ENCODE measurements at places on chromosomes 4 and X.

DNA sequence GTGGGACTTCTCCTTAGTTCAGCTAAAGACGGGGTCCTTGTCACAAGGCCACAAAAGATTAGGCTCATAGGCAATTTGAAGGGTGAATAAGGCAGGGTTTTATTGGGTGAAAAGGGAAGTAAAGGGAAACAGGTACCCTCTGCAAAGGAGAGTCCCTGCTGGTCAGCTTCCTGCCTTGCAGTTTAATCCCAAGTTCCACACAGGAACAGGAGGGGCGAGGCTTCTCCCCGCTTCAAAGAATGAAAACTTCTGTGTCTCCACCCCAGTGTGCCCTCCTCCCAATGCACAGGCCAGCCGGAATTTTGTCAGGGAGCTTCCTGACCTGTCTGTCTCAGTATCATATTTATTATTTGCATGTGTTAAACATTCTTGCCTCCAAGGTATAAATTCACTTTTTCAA, 37.1 kb downstream of the ITM2A start:
- no peak for DNase-seq

- no peak for DNase-seq
These were observed 19.1 kb downstream of the SASH3 start for GRCh38 chrX:129798888-129799287.

DNA sequence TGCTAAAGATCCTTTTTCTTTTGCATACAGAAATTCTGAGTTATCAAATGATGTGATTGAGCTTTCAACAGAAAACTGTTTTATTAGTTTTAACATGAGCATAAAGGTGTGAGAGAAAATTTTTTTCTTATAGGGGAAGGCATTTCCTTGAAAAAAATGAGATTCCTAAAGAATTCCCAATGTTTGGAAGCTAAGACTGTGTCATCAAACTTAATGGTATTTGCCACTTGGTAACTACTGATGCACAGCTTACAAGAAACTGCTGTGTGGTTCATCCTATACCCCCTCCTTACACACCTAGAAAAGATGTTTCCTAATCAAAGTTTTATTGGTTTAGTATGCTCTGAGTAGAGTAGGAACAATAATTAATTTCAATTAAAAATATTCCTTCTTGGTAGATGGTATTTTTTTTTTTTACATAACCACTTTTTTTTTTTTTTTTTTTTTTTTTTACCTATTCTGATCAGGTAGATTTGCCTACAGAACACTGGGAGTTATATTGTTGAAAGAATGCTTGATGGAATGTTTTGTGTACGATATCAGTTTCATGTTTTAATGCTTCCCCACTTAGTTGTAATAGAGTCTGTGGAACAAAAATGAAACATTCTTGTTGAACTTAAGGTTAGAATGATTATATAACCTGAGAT, 6.0 kb downstream of the PTPN13 start:
- no peak for DNase-seq

GRCh38 chr4:80049813-80050534, 23.1 kb downstream of the ANTXR2 start:
- no peak for DNase-seq

DNA sequence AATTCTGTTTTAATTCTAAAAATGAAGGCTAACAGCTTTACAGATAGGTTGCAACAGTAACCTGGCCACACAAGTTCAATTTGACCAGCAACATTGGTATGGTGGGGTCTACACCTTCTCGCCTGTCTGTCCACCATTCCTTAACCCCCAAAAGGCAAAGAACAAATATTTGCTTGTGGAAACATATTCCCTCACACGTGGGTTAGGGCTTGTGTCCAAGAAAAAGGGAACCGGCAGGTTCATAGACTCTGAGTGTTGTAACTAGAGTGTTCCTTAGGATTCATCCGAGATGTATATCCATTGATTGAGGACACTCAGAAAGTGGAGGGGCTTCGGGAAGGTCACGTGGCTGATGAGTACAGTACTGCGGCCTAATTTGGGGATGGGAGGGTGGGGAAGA, 54.1 kb downstream of the C4orf51 start:
- no peak for DNase-seq

DNA sequence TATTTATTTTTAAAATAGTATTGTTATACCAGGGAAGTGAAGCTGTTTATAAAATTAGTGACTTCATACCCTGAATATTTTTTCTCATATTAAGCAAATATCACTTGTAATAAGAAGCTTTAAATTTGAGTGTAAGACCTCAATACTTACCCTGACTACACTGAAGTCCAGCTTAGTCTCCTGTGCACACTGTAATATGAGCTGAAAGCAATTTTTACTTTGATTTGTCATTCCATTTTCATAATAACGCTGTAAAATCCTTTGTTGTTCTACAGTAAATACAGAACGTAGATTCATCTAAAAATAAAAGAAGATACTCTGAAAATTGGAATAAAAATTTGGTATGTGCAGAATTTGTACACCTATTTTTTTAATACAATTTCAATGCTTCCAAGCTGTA, 27.2 kb downstream of the HDX start:
- no peak for DNase-seq

- no peak for DNase-seq
These were observed 543.1 kb upstream of the ADGRL3 start for GRCh38 chr4:60657041-60657440.

GRCh38 chrX:121886557-121886956, 839.1 kb downstream of the GLUD2 start:
- no peak for DNase-seq

DNA sequence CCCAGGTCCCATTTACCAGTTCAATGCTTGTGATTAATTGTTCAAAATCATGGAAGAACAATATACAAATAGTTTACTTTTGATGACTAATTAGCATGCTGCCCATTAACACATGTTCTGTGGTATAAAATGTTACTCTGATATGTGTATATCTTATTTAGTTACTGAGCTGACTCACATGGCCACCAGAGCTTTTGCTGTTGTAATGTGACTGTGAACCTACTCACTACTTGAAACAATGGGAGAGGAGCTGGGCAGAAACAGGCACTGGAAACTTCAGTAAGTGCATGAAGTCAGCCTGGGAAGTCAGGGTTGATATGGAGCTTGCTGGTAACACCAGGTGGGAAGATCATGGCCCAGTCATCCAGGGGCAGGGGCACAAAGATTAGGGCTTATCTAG, 72.7 kb upstream of the MAD2L1 start:
- DNase-seq, result no peak

DNA sequence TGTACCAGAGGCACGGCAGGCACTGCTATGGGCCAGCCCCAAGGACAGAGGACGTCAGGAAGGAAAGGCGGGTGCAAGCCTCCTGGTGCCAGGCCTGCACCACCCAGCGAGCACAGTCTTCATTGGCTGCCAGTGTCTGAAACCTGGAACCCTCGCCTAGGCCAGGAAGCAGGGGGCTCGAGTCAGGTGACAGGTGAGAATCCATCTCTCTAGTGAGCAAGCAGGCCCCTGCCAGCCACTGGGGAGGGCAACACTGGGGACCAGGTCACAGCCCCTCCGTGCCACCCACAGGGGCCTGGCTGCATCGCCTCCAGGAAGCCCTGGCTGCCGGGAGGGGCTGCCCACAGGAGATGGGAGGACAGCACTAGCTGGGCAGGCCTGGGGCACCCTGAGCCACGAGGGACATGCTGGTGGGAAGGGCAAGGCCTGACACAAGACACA, 6.9 kb upstream of the HAUS3 start:
- DNase-seq, result peak; percentile 14

GRCh38 chr4:38268837-38269236, 308.6 kb downstream of the PTTG2 start:
- DNase-seq, result no peak

GRCh38 chr4:123068081-123068480, 145.7 kb upstream of the NUDT6 start:
- no peak for DNase-seq

- DNase-seq, result peak; percentile 73
These were observed 73.7 kb upstream of the ACSL1 start for GRCh38 chr4:184899261-184900134.

DNA sequence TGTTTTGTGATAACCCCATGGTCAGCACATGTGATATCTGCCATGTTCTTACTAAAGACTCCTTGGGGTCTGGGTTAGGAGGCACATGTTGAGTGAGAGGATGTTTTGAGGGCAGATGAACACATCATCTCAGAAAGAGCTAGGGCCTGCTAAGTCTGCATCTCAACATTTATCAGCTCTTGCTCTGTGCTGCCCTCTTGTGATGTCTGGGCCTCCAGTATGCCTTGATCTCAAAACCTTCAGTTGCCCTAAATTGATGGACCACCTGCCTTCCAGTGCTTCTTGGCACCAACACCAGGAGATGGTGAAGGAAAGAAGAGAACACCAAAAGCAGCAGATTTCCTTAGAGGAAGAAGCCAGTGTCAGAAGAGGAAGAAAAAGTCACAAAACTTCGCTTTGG, 22.5 kb downstream of the MID1 start:
- no peak for DNase-seq

DNA sequence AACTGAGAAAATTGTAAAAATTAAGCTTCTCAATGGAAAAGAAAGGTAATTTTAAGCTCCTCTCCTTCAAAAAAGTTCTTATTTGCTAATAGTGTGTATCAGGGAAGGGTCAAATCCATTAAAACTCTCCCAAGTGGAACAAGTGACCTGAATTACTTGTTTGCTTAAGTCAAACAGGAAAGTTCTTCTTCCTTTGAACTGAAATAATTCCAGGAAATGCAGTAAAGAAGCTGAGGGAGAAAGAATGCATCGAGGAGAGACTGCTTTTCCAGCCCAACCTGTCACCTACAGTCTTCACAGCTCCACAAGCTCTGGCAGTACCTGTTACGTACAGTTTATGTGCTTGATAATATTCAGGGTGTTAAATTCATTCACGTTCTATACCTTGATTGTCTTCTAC, 131.1 kb downstream of the KLHL8 start:
- no peak for DNase-seq

GRCh38 chr4:42628740-42629139, 28.2 kb downstream of the ATP8A1 start:
- DNase-seq, result no peak

DNA sequence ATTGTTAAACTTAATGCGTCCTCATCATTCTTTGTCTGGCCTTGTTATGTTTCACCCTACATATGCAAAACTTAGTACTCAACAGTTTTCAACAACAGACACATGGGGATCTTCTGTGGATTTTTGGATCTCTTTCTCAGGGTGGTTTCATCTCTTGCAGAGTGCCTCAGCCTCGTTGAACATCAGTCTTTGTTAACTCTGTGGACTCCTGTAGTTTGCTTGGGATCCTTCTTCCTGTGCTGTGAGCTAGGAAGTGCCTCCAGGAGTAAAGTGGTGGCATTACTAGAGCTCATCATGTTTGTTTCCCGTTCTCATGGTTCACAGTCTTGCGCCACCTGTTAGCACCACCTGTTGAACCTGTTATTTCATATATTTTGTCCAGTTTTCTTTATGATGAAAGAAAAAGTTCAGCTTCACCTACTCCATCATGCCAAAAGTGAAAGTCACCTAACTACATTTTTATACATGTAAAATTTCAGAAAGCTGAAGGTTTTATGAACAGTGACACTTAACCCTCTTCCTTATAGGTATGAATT, 27.5 kb upstream of the NDUFC1 start:
- DNase-seq, result no peak

DNA sequence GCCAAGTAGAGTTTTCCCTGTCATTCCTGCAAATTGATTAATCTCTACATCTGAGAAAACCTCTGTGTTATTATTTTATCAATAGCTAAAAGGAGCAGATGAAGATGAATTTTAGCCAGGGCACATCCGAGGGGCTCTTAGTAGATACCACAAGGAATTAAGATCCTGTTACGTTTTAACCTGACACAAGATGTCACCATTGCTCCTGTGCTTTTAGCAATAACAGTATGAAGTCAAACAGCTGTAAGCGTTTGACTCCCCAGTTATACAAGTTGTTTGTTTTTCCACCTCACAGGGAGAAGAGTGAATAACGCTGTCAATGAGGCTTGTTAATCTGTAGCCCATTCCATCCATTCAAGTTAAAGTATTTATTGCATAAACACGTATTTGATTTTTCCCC, 76.0 kb upstream of the AP1S2 start:
- no peak for DNase-seq

DNA sequence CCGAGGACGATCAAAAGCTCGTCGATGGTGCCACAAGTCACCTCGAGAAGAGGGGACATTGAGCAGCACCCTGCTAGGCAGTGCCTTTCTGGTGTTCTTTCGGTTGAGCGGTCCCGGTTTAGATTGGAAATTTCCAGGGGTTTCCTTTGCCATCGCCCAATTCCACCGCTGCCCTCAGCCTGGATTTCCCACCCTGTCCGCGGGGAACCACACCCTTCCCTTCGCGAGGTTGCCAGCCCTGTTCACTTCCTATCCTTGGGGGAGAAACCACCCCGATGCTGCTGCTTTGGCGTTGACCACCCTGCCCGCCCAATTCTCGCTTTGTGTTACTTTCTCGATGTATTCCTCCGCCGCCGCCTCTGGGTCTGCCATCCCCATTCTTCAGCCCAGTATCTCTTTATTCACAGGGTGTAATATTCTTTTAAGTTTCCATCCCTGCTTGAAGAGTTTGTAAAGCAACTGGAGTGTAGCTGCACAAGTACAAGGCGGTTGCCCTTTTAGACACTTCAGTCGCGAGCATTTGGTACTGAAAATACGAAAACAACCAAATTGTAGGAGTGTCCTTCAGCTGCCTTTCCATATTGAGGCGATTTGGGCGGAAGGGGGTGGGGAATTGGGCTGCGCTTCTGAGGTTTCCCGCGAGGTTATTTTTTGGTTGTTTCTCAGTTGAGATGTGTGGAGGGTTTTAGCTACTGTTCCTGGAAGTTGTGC, 1.1 kb downstream of the OGT start:
- DNase-seq, result peak; percentile 19

DNA sequence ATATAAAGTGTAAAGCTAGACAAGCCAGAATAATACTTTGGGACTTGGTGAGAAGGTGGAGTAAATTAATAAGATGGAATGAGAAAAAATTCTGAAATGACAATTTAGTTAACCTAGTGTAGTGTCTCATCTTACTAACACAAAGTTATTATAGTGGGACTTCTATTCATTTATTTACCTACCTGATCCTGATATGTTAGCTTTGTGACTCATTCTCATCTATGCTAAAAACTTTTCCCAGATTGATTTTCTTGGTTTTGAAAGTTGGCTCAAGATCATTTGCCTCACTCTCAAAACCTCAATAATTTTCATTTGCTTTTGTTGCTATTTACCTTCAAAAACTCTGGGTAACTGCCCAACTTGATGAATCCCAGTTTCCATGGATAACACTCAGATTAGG, 698.6 kb downstream of the SH3BGRL start:
- DNase-seq, result no peak

- DNase-seq, result no peak
These were observed 95.2 kb downstream of the GK start for GRCh38 chrX:30748342-30748960.

- DNase-seq, result no peak
These were observed 92.5 kb upstream of the STOX2 start for GRCh38 chr4:183812567-183812966.

- DNase-seq, result no peak
These were observed 28.2 kb downstream of the ARSJ start for GRCh38 chr4:113951263-113951662.

GRCh38 chrX:153628665-153629064, 18.3 kb upstream of the DUSP9 start:
- DNase-seq, result no peak

DNA sequence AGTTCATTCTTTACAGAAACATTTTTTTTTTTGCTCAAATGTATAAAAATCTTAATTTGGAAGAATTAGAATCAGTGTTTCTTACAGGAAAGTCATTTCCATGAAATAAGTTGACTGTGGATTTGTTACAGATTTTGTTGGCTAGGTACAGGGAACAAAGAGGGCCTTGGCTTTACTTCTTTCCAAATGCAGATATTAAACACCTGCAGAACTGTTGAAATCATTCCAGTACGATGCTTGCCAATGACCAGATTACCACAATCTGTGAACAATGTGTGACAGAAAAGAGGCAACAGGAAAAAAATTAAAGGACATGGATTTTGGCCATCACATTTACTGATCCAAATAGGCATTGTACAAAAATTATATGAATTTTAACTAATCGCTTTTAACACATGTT, 70.8 kb downstream of the ANXA10 start:
- no peak for DNase-seq

Data from breast epithelium (tissue), 4 donors.